ENCODE measurements at places on chromosomes 5 and 9.

DNA sequence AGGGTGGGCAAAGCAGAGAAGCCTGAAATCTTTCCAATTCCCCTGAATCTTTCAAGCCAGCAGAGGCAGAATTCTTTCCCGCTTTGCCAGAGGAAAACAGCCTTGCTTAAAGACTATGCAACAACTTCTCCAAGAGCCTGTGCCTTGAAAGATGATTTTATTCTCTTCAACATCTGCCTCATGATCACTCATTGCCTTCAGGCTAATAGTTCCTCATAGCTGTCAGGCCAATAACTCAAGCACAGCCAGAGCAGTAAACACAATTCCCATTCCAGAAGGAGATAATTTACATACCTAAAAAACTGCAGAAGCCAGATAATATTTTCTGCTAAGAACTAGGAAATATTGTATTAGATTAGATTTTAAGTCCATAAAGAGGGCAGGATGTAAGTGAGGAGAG is 92.3 kb upstream of the PUM3 start:
- DNase-seq = no peak

GRCh38 chr5:124743602-124744169 is 2.8 kb downstream of the ZNF608 start:
- no peak for DNase-seq

GRCh38 chr5:94745786-94746730 is 127.6 kb downstream of the SLF1 start:
- no peak for DNase-seq

- no peak for DNase-seq
These were observed 34.3 kb downstream of the MAP3K1 start for GRCh38 chr5:56849671-56850070.

DNA sequence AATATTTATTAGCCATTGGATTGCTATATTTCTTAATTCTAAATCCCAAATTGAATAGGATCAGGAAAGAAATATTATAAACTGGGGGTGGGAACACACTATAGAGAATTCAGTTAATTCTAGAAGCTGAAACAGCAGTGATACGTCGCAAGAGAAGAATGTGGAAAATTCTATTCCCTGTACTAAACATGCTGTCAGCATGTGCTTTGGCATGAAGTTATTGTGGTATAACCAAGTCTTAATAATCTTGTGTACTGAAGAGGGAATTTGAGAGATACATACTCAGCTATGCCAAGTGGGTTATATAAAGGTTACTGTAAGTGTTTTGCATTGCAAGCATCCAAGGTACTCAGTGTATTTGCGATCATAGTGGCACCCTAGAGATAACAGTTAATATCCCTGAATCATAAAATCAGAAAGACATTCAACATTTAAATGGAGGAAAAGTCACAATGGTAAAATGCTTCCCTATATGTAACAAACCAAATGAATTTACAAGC is 1492.9 kb upstream of the C9orf72 start:
- no peak for DNase-seq

DNA sequence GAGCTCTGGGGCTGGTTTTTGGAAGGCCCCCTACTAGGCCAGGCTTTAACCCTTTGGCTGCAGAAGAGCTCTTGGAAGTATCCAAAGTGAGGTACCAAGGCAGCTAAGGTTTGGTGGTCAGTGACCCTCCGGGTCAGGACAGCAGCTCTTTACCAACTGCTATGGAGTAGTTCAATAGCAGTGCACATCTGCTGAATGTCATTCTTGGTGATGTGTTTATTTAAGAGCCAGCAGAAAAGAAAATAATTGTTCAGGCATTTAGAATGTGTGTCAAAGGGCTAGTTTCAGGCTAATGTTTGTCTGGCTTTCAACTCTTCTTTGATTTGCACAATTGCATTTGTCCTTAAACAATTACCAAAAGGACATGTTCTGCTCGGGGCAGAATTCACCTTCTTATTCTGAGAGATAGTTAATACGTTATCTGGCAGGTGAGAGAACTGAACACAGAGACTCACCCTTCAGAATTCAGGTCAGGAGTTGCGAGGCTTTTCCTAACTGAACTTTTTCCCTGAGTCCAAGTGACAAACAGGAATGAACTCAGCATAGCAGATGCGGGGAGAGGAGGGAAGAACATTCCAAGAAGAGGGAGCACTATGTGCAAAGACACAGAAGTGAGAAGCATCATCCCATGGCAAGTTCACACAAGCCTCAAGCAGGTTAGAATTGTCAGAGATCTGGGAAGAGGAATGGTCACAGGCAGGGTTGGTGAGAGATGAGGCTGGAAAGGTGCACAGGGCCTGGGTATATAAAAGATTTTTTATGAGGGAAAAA is 556.7 kb upstream of the TLE4 start:
- DNase-seq = no peak

- DNase-seq = no peak
These were observed 70.7 kb upstream of the CPLX2 start for GRCh38 chr5:175800656-175801081.

All from cardiac muscle cell (in vitro differentiated cells and primary cell).